Hepatic stellate cell (primary cell): ENCODE measurements at places on chromosomes 6 and 20.

GRCh38 chr20:1841554-1842140 lies 53.6 kb upstream of the SIRPA start:
- no peak for DNase-seq

- DNase-seq: no peak
Measured at GRCh38 chr20:15235471-15236198, 898.2 kb upstream of the FLRT3 start.

- no peak for DNase-seq
Measured at GRCh38 chr6:112289038-112289566, 34.7 kb upstream of the LAMA4 start.

GRCh38 chr20:31476643-31477215 lies 1.6 kb downstream of the REM1 start:
- DNase-seq: no peak

DNA sequence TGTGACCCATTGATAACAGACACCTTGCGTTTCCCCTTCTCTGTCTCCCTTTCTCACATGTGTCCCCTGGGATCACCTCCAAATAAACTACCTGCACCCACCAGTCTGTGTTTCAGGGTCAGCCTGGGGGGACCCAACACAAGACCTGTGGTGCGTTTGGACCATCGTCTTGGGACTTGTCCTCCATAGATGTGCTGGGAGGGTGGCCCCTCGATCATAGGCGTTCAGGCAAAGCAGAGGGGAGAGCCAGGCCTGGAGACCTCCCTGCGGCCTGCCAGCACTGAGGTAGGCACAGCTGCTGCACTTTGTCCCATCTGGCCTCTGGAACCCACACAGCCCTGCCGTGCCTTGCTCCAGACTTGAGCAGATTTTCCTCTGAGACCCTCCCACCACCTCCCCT lies 18.1 kb downstream of the CST9 start:
- no peak for DNase-seq

DNA sequence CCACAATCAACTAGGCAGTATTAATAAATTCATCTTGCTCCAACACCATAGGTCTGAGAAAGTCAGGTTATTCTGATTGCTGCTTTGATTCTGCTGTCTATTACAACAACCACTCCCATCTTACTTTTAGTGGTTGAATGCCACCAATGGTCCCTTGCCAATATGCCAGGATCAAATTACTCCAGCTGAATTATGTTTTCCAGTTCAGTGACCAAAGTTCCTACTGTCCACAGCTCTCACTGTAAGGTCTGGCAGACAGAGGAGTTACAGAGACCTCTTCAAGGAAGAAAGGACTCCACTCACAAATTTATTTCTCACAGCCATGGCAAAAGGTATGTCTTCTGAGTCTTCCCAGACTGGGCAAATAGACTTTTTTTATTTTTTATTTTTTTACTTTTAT lies 557.0 kb downstream of the HAO1 start:
- DNase-seq: no peak

- no peak for DNase-seq
Measured at GRCh38 chr6:108132863-108133262, 33.0 kb upstream of the NR2E1 start.

- DNase-seq: no peak
Measured at GRCh38 chr6:12246900-12247299, 43.3 kb upstream of the EDN1 start.

- DNase-seq: peak; percentile 25
Measured at GRCh38 chr6:72748759-72749158, 126.9 kb downstream of the KCNQ5 start.

DNA sequence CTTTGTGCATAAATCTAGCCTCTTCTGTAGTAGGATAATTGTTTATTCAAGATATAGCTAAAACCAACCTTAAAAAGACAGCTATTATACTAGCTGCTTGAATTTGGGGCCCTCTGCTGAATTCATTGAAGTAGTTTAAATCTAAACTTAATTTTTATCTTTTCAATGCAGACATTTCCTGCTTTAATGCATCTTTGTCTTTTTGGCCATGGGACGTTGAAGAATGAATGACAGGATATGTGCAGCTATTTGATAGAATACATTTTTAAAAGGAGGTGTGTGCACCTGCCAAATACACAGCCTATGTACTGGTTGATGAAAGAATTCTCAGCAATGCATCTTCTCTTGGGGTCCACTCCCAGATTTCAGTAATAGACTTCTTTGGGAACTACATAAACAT lies 524.9 kb downstream of the PHF3 start:
- no peak for DNase-seq

DNA sequence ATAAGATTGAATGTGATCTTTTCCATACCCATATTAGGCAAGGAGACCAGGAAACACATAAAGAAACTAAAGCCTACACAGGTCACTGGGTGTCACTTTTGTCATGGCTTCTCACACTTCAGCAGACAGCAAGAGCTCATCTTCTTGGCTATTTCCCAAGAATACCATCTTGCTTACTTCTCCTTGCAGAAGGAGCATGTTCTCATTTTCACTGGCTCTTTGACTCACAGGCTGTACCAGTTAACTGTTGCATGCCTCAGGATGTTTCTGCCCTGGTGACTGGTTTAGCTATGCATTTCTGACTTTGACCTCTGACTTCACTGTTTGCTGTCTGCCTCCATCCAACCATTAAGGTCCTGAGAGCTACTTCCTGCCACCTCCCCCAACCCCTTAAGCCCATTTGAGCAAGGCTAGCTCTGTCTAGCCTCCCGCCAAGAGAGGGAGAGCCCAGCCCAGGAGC lies 40.3 kb upstream of the OGFRL1 start:
- DNase-seq: peak; percentile 37

DNA sequence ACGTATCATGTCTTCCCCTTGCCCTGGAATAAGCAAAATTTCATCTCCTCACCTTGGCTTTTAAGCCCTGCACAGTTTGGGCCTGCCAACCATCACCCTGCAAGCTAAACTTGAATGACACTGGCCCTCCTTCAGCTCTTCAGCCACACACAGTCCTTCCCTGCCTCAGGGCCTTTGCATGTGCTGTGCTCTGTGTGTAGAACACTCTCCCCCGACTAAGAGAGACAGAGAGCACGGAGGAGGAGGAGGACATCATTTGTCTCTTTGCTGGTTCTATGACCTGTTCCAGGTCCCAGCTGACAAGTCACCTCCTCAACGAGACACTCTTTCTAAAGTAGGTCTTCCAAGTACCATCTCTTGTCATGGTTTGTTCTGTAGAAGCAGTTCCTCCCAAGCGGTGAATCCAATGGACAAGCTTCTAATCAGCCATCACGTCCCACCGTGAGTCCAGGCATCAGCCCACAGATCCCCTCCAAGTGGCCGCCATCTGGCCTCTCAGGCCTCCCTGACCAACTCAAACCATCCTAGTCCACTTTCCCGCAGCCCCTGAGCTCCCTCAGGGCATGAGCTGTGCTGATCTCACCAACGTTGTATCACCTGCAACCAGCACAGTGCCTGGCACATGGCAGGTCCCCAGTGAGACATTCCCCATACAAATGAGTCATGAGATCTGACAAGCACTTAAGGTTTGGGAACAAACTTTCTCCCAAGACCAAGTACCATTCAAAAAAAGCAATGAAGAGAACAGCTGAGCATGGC lies 30.5 kb downstream of the NFATC2 start:
- DNase-seq: no peak

DNA sequence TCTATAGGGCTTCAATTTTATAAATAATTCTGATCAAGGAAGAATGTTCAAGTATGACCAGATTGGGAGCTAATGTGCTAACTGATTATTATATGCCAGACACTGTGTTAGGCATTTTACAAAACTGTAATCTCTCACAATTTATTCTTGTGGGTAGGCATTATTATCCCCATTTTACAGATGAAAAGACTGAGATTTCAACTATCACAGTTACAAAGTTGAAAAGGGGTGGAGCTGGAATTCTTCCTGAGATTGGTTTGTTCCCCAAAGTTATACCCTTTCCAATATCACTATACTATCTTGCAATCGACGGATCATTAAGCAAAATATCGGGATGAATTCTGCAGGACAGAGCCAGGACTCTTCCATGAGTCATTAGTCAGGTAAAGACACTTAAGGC lies 57.1 kb downstream of the TPD52L1 start:
- no peak for DNase-seq

- DNase-seq: no peak
Measured at GRCh38 chr6:21327326-21328112, 266.0 kb upstream of the SOX4 start.

GRCh38 chr6:56889492-56889891 lies 65.4 kb upstream of the BEND6 start:
- DNase-seq: no peak

- DNase-seq: peak; percentile 5
Measured at GRCh38 chr6:56144538-56145324, 102.6 kb downstream of the COL21A1 start.

DNA sequence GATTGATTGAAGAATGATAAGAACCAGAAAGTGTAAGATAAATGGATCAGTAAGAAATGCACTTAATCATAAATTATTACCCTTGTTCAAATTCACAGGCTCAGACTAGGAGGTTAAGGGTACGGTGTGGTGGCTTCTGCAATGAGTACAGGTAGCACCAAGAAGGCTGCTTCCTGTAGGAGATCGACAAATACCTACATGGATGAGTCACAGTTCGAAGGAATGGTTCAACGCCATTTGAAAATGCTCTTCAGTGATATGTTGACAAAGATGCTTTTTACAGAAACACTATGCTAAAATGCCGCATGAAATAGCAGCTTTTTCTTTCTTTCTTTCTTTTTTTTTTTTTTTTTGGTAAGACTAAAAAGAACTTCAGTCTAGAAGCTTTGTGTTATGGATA lies 116.2 kb downstream of the DTNBP1 start:
- DNase-seq: no peak

- DNase-seq: peak; percentile 55
Measured at GRCh38 chr6:110180228-110181008, at the start of gene CDC40. TSS of gene CDC40 (plus strand) at chr6:110180427. CDS start at chr6:110180445, 18 bp downstream.

- peak; percentile 14 for DNase-seq
Measured at GRCh38 chr20:8722277-8722928, 346.5 kb upstream of the PLCB4 start.
